Fibroblast of gingiva (primary cell): ENCODE measurements at places on chromosomes 4 and X.

GRCh38 chr4:7790999-7791398 lies 148.7 kb downstream of the AFAP1 start:
- DNase-seq, result no peak

DNA sequence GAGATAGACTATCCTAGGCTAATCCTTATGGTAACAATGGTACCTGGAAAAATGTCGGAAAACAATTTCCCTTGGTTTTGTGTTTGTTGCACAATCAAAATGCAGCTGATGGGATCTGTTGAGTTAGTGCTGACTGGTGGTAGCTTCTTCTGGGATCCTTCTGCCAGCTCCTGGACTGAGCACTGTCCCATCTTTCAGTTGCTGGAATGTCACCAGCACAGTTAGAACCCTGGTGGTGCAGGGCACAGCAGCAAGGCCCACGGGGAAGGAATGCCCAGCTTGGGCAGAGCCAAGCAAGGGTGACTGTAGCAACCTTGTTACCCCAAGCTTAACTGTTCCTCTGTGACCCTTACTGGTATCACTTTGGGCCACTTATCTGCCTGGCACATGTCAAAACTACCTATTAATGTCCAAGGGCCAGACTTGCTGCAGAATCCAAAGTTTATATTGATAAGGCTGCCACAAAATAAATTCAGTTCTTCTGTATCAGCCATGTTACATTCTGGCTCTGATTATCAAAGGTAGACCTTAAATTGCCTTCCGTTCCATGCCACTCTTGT lies 53.1 kb downstream of the GK start:
- no peak for DNase-seq

- DNase-seq, result no peak
Measured at GRCh38 chr4:184536881-184537248, 62.5 kb upstream of the IRF2 start.

- no peak for DNase-seq
Measured at GRCh38 chr4:39530682-39531081, 3.4 kb upstream of the UGDH start.

DNA sequence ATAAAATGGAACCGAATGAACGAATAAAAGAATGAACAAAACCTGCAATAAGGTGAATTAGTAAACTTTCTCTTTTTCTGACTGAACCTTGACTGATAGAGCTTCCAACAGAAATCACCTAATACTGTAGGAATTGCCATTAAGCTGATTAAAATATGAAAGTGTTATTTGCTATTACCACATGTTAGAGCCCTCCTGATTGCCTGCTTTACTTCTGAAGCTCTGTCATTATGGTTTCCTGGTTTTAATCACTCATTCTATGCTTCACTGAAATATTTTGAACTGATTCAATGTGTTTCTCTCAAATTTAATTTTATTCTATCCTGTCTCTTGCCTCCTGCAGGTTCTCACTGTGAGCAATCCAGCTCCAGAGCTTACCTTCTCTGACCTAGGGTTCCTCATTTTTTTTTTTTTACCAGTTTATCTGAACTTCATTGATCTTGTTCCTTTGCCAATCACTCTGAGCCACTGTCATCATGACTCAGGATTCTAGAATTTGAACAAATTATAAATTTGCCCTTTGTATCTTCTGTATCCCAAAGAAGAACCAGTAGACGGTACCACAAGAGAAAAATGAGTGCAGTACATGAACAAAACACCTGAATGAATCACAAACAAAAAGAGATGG lies 48.1 kb upstream of the UGT2B15 start:
- no peak for DNase-seq

GRCh38 chrX:101483705-101484104 lies 1.6 kb upstream of the ARMCX4 start:
- no peak for DNase-seq

GRCh38 chr4:113256946-113257345 lies 207.5 kb downstream of the ANK2 start:
- peak; percentile 91 for DNase-seq

DNA sequence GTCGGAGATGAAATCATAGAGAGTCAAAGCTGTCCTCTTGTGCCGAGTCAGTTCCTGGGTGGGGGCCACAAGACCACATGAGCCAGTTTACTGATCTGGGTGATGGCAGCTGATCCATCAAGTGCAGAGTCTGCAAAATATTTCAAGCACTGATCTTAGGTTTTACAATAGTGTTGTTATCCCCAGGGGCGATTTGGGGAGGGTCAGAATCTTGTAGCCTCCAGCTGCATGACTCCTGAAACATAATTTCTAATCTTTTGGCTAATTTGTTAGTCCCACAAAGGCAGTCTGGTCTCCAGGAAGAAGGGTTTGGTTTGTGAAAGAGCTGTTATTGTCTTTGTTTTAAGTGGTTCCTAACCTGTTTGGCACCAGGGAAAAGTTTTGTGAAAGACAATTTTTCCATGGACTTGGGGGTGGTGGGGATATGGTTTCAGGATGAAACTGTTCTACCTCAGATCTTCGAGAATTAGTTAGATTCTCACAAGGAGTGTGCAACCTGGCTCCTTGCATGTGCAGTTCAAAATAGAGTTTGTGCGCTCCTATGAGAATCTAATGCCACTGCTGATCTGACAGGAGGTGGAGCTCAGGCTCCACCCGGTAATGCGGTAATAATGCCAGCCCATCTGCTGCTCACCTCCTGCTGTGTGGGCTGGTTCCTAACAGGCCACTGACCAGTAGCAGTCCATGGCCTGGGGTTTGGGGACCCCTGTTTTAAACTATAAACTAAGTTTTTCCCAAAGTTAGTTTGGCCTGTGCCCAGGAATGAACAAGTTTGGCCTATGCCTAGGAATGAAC lies 29.2 kb downstream of the METAP1 start:
- no peak for DNase-seq

DNA sequence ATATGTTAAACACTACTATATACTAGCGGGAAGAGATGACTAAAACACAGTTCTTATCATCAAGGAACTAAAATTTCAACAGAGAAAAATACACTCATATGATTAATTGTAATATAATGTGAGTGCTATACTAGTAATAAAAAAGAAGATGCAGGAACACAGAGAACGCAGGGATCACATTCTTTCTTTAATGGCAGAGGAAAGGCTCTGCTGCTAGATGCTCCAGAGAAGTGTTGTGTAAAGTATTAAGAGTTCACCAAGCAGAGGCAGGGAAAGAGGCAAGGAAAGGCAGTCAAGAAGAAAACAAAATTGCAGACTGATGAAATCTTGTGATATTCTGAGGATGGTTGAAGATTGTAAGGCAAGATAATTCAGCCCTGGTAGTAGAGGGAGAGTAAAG lies 394.7 kb downstream of the PDGFC start:
- no peak for DNase-seq

DNA sequence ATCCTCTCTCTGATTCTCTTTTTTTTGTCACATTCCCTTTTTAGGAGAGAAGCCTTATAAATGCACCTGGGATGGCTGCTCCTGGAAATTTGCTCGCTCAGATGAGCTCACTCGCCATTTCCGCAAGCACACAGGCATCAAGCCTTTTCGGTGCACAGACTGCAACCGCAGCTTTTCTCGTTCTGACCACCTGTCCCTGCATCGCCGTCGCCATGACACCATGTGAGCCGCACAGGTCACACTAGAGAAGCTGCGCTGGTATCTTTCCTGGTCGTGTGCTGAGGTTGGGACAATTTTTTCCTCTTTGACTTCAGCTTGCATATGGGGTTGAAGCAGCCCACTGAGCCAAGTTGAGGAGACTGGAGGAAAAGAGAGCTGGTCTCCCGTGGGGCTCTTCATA lies 52.1 kb downstream of the KLF8 start:
- no peak for DNase-seq

- peak; percentile 62 for DNase-seq
Measured at GRCh38 chr4:154044108-154044531, 255.2 kb upstream of the SFRP2 start.

DNA sequence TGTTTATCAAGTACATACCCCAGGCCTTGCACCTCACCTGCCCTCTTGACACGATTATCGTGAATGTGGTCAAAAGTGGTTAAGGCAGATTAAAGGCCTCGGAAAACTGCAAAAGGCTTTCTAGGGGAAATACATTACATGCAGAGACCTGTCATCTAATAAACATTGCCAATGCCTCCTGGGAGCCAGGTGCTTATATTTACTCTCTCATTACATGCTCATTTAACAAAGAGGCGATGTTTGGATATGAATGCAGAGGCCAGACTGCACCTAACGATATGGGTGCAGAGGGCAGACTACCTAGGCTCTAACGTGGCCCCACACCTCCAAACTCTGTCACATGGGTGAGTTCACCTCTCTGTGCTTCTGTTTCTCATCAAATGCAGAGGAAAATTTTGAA lies 14.5 kb downstream of the CRMP1 start:
- DNase-seq, result no peak

GRCh38 chr4:3639613-3640586 lies 107.7 kb upstream of the LRPAP1 start:
- no peak for DNase-seq

DNA sequence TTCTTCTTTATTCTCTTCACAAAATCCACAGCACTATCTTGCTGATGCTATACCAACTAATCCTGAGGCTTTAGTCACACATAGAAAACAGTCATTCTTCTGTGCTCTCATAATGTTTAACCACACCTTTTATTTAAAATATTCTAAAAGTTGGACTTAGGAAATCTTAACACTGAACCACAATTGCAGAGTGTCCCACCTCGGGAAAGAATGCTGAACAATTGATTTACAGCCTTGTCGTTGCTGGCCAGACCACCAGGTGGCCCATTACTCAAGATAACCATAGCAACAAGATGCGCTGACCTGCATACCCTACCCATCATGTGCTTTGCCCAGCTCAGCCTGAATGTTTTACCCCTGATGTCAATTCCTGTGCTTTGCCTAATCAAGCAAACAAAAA lies 100.8 kb downstream of the ARSJ start:
- DNase-seq, result no peak

- DNase-seq, result no peak
Measured at GRCh38 chr4:170226288-170226687, 136.5 kb upstream of the AADAT start.

DNA sequence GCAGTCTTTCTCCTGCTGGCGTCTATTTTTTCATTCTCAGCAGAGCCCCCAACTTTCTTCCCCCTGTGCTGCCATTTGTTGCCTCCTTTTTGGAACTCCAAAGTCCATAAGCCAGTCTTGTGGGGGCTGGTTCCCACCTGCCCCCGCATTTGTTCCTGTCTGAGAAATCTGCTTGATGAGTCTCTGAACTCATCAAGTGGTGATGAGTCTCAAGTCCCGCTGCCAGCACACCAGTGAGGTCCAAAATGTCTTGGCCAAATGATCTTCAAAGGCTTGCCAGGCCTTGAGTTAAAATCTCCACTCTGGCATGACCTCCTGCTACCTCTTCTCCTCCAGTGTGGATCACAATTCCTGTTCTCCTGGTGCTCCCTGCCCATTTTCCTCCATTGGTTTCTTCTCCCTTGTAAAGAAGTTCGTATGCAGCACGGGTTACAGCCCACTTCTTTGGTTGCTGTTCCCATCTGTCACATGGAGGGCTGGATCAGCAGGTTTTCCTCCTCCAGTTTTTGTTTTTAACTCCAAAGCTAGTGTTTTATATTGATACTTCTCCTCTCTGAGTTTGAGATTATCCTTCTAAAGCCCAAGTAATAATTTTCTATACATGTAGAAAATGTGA lies 72.7 kb upstream of the LIMCH1 start:
- DNase-seq, result no peak

- DNase-seq, result no peak
Measured at GRCh38 chrX:136856050-136856449, 24.5 kb downstream of the RBMX start.

- DNase-seq, result no peak
Measured at GRCh38 chr4:1234811-1235292, 14.1 kb downstream of the CTBP1 start.

- no peak for DNase-seq
Measured at GRCh38 chr4:17630228-17630627, 15.8 kb downstream of the MED28 start.

GRCh38 chr4:166146806-166147540 lies 273.9 kb downstream of the TLL1 start:
- DNase-seq, result no peak

DNA sequence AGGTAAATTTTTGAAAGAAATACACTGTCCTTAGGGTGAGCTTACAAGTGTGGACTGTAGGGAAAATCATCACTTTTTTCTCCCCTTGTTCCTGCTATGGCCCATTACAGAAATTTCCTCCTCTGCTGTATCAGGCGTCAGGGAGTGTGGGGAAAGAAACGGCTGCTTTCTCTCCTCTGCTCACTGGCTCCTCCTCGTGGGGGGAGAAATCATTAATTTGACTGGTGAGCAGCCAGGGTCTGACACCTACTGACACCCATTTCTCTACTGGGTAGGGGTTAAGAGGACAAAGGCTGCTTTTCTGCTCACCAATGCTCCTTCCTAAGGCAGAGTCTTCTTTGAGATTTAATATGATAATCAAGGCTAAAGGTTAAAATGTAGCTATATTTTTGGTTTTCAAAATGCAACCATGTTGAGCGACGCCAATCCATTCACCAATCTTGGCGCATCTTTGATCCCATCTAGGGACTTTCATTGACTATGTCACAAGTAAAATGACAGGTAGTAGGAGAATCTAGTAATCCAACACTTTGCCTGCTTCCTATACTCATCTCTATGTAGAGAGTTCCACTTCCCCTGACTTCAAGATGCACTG lies 25.1 kb downstream of the SETD7 start:
- DNase-seq, result no peak

DNA sequence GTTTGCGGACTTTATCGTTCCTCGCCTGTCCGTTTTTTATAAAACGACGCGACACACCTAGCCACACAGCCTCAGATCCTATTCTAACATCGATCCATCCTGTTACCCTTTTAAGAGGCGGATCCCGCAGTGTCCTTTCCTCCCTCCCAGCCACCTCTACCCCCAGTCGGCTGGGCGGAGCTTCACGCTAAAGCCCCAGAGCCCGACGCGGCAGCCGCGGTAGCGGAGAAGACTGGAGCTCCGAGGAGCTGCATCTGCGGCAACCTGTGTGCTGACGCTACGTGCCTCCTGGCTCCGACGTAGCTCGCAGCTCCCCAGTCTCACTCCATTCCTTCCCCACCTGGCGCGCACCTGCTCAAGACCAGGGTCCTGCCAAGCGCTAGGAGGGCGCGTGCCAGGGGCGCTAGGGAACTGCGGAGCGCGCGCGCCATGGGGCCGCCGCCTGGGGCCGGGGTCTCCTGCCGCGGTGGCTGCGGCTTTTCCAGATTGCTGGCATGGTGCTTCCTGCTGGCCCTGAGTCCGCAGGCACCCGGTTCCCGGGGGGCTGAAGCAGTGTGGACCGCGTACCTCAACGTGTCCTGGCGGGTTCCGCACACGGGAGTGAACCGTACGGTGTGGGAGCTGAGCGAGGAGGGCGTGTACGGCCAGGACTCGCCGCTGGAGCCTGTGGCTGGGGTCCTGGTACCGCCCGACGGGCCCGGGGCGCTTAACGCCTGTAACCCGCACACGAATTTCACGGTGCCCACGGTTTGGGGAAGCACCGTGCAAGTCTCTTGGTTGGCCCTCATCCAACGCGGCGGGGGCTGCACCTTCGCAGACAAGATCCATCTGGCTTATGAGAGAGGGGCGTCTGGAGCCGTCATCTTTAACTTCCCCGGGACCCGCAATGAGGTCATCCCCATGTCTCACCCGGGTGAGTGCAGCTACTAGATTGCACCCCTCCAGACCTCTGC lies at the start of gene RNF128:
Gene RNF128, plus strand, starts transcription at position 217 of the 953 bp plus-strand sequence. Its CDS starts 213 bp downstream, at position 430.
- peak; percentile 2 for DNase-seq

- no peak for DNase-seq
Measured at GRCh38 chr4:13985837-13986236, 358.3 kb upstream of the BOD1L1 start.
